ENCODE measurements at places on chromosomes 2 and 18.

GRCh38 chr2:121489284-121489683 is 41.4 kb upstream of the RNU4ATAC start:
- DNase-seq, result peak; percentile 39

GRCh38 chr18:63016270-63016669 is 300.9 kb downstream of the PHLPP1 start:
- DNase-seq, result peak; percentile 37

DNA sequence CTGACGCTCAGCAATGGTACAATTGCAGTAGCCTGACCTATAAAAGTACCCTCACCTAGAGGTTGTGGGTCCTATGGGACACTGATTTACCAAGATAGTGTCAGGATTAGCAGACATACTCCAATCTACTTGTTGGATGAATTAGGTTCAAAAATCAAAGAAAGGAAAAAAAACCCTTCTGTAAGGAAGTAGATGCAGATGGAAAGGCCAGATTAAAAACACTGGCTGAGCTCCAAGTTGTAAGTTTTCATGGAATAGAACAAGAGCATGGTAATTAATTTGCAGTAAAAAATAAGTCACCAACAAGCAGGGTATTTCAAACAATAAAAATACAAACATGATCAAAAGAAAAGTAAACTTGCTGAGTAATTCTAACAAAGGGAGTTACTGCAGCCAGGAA is 26.4 kb downstream of the IDH1 start:
- DNase-seq, result no peak

DNA sequence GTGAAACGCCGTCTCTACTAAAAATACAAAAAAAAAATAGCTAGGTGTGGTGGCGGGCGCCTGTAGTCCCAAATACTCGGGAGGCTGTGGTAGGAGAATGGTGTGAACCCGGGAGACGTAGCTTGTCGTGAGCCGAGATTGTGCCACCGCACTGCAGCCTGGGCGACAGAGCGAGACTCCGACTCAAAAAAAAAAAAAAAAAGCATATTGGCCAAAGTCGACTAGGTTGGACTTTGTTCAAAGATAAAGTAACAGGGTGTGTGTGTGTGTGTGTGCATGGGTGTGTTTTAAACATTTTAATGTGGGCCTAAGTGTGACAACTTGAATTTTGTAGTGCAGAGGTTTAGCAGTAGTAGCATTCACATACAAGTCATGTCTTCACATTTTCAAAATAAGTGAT is 11.7 kb downstream of the GEMIN6 start:
- no peak for DNase-seq

GRCh38 chr2:114316532-114317300 is 125.7 kb upstream of the DPP10 start:
- no peak for DNase-seq

GRCh38 chr2:62923242-62923641 is 127.4 kb upstream of the OTX1 start:
- DNase-seq, result no peak

DNA sequence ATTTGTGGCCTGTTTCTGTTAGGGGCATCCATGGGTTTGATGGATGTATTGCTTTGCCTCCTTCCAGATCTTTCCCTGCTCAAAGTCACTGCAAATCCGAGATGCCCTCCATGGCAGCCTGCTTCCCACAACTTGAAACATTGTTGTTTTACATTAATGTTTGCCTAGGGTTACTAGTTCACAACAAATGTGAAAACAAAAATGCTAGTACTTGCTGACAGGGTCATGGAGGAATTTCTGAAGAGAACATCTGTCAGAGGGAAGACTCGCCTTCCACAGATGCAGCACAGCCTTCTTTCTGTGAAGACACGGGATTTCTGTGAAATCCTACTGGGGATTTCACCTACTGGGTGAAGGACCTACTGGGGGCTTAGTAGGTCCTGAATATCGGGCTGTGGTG is 260.0 kb upstream of the FN1 start:
- no peak for DNase-seq

DNA sequence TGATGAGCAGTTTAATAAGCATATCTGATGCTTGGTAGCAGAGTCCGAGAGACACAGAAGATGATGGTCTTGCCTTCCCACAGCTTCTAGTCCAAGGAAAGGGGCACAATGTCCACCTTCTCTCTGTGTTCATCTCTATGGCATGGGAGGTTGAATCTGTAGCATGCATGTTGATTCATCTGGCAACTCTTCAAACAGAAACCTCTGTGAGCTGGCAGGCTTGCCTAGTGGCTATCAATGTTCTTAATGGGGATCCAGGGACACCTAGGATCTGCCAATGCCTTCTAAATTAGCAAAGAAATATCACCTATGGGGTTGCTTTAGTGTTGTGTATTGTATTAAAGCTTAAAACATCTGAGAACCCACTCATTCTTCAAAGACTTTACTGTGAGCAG is 170.8 kb downstream of the INO80D start:
- no peak for DNase-seq

- DNase-seq, result no peak
These were observed 758.0 kb upstream of the ZEB2 start for GRCh38 chr2:145277922-145278321.

- no peak for DNase-seq
These were observed 21.7 kb upstream of the RAB10 start for GRCh38 chr2:26011990-26012856.

DNA sequence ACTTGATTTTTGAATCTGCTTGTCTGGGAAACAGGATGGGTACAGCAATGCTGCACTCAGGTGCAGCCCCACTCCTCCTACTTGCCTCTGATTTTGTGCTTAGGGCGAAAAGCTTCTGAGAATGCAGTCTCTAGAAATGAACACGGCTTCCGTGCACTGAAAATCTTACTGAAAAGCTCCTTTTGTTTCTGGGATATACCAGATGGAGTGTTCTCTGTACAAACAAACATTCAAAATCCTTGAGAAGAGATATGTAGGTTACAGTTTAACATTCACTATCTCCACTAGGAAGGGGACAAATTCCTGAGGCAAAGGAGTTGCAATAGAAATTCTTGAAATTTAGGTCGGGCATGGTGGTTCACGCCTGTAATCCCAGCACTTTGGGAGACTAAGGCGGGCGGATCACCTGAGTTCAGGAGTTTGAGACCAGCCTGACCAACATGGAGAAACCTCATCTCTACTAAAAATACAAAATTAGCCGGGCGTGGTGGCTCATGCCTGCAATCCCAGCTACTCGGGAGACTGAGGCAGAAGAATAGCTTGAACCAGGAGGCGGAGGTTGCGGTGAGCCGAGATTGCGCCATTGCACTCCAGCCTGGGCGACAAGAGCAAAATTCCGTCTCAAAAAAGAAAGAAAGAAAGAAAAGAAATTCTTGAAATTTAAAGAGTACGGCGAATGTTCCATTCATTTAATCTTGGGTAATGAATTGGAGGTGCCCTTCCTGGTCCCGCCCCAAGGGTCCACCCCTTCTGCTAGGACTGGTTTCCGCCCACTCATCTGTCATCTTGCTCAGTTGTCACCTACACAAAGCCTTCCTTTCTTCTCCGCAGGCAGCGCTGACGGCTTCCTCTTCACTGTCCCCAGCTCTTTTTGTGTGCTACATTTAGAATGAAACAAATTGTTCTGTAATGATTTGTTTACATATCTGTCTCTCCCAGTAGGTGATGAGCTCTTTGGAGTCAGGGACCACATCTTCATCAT is 92.4 kb downstream of the SOCS6 start:
- peak; percentile 70 for DNase-seq

DNA sequence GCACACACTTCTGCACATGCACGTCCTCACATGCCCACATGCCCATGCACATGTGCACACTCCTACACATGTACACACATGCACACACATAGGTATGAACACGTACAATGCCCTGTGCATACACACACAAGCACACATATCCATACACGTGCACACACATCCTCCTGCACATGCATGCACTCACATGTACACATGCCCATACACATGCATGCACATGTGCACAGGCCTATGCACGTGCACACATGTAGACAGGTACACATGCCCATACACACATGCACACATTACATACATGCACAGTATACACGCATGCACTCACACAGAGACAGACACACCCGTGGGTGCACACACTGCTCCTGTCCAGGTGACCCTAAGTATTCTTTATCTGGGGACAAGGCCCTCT is 34.3 kb downstream of the GPC1 start:
- no peak for DNase-seq

- no peak for DNase-seq
These were observed 674.8 kb upstream of the ZEB2 start for GRCh38 chr2:145194673-145195072.

DNA sequence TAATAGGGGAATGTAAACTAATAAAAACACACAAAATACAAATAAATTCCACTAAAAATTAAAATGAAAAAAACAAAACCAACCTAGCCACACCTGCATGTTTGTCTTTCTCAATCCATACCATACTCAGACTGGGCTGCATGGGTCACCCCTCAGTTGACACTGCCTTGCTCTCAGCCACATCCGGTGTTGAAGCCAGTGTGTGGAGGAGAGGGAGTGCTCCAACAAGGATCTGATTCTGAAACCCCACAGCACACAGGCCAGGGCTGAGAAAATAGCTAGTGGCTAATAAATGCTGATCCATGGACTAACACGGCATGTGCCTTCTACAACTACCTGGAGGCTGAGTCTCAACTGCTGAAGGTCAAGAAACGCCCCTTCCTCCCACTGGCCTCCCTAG is 13.7 kb downstream of the RND3 start:
- no peak for DNase-seq

DNA sequence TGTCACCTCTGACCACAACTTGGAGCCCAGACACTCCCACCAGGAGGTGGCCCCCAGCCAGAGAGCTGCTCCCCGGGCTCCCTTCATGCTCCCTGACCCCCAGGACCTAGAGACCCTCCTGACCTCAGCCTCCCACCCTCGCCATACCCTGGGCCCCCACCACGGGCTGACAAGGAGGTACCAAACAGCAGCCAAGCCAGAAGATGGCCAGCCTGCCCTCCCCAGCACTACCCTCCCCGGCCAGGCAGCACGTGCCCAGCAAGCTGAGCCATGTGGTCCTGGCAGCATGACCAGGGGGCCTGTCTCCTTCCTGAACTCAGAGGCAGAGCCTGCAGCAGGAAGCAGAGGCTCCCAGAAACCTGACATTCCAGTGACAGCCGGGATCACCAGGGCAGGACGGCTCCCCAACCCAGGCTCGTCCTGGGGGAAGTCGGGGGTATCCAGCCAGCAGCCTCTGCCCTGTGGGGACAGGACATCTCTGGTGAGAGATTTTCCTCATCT is 69.4 kb upstream of the GPC1 start:
- no peak for DNase-seq

DNA sequence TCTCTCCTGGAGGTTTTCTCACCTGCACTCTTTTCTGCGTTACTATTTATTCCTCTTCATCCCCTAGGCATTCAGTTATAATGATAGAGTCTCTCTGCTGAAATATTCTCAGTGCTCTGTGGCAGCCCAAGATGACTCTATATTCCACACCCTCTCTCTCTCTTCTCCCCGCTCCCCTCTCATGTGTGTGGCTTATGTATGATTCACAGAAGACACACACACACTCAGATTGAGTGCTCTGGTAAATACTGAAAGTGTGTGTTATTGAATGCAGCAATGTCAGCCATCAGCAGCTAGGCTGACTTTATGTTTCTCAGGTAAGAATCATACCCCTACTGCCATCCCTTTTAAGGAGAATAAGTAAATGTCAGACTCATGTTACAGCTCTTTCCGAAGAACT is 201.2 kb downstream of the SLC4A10 start:
- DNase-seq, result no peak

- no peak for DNase-seq
These were observed 20.1 kb downstream of the ZC3H6 start for GRCh38 chr2:112295407-112296078.

DNA sequence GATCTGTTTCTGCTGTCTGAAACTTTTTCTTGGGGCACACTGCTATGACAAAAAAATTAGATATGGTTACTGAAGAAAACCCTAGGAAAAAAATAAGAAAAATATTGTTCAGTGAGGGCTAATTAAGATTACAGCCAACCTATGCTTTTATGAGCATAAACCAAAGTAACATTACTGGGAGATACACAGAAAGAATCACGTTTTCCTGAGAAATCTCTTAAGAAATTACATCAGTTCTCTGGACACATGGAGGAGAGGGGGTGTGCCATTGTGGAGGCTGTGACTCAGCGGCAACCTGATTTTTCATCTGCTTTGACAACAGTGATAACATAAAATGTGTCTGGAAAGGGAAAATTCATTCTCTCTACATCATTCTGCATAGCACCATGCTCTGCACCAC is 13.4 kb upstream of the NMI start:
- DNase-seq, result no peak

DNA sequence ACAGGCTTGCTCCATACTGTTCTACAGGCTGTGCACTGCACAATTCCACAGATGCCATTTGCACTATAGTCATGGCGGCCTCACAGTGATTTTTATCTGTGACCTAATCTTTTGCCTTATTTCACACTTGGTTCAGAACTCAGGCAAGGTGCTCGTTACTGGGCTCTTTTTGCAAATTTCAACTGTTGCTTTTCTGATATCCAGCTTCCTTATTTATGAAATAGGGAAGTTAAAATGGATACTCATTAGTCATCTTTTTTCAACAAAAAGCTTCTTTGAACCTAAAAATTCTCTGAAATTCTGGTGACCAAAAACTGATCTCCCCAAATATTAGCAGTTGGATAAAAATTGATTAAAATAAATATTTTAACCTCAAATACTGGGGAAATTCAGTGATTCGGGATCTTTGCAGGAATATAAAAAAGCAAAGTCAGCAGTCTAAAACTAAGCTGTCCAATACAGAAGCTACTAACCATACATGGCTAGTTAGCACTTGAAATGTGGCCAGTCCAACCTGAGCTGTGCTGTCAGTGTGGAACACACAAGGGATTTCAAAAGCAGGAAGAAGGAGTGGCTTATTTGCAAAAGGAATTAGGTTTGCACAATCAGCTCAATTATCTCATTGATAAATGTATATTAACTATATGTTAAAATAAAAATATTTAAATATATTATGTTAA is 134.4 kb downstream of the COL4A4 start:
- DNase-seq, result no peak

GRCh38 chr2:40668425-40668824 is 216.5 kb upstream of the SLC8A1 start:
- no peak for DNase-seq

- DNase-seq, result no peak
These were observed 435.6 kb upstream of the GYPC start for GRCh38 chr2:126220331-126220730.

DNA sequence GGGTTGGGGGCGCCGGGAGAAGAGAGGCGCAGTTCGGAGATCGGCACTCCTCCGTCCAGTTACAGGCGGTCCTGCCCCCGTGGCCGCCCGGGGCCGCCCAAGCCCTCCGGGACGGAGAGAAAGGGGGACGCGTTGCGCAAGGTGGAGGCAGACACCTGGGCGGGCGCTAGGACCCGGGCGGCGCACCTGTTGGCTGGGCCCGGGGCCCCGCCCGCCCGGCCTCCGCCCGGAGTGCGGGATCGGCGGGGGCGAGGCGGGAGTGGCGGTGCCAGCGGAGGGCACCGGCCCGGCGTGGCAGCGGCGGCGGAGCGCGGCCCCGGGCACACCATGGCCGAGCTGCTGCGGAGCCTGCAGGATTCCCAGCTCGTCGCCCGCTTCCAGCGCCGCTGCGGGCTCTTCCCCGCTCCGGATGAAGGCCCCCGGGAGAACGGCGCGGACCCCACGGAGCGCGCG is at the start of gene SGPP2:
Gene SGPP2, plus strand, starts transcription at position 268 of the 453 bp plus-strand sequence. Its CDS starts 60 bp downstream, at position 328.
- no peak for DNase-seq

GRCh38 chr18:30177056-30177455 is 865.5 kb downstream of the DSC3 start:
- no peak for DNase-seq

Measured in NCI-H1930 (cell line).